ENCODE measurements at places on chromosomes 4 and X.

- DNase-seq: no peak
These were observed 8.1 kb upstream of the HPF1 start for GRCh38 chr4:169765835-169766234.

GRCh38 chr4:157885811-157886210 lies 287.0 kb downstream of the GASK1B start:
- DNase-seq: no peak

GRCh38 chr4:180057891-180058671 lies 2185.1 kb upstream of the TENM3 start:
- no peak for DNase-seq

GRCh38 chr4:48173056-48173991 lies 39.3 kb upstream of the TXK start:
- DNase-seq: no peak

- DNase-seq: peak; percentile 11
These were observed 716 bp downstream of the KIT start for GRCh38 chr4:54658252-54659093.

GRCh38 chr4:25377572-25378436 lies 741 bp downstream of the ANAPC4 start:
- DNase-seq: no peak

GRCh38 chrX:102599951-102600579 lies 750 bp downstream of the ARMCX5 start:
- no peak for DNase-seq

- no peak for DNase-seq
These were observed 77.8 kb downstream of the GRID2 start for GRCh38 chr4:92381616-92382015.

DNA sequence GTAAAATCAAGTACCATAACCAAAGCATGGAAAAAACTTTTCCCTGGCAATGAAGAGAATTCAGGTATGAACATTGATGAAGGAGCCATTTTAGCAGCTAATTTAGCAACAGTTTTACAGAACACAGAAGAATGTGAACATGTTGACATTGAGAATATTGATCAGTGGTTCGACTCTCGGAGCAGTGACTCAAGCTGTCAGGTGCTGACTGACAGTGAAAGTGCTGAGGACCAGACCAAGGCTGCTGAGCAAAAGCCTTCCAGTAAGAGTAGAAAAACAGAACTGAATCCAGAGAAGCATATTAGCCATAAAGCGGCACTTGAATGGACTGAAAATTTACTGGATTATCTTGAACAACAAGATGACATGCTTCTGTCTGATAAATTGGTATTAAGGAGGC lies 2.8 kb downstream of the TIGD2 start:
- no peak for DNase-seq

DNA sequence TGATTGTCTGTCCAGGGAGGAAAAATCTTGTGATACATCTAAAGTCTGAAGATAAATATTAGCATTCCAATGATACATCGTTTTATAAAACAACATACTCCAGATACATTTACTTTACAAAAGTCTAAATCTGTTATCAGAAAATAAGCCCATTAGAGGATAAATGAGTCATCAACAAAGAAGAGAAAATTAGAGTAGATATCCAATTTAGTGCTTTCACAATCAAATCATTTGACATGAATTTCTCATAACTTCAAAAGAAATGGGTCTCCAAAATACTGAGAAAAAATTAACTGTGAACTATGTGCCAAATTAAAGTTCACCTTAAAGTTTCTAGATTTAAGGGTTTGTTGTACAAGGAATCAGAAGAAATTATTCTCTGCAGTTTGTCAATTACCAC lies 213.8 kb downstream of the ANK2 start:
- DNase-seq: no peak

DNA sequence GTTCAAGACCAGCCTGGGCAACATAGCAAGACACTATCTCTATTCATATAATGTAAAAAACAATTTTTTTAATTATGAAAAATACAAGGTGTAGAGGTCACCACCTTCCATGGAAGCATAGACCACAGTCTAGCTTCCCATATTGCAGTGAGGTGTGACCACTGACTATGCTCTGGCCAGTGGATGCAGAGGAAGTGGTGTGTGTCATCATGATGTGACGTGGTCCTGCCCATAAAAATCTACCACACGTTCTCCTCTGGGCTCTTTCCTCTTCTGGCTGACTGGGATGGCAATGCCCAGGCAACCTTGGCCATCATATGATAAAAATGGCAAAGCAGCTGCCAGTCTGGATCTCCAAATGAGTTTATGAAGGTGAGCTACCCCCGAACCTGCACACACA lies 65.7 kb downstream of the RBM47 start:
- DNase-seq: no peak

- DNase-seq: no peak
These were observed 805.3 kb upstream of the EPHA5 start for GRCh38 chr4:66475596-66475995.

GRCh38 chrX:35696760-35697234 lies 101.3 kb upstream of the MAGEB16 start:
- DNase-seq: no peak

GRCh38 chr4:181672751-181673150 lies 570.5 kb upstream of the TENM3 start:
- no peak for DNase-seq

GRCh38 chrX:44903107-44903506 lies 30.1 kb downstream of the KDM6A start:
- DNase-seq: peak; percentile 6
